Stimulated activated CD8-positive, alpha-beta memory T cell treated with anti-CD3 and anti-CD28 coated beads, Interleukin-15, amount 100 ng/mL, for 24 hours (primary cell): ENCODE measurements at places on chromosomes 6 and 20.

DNA sequence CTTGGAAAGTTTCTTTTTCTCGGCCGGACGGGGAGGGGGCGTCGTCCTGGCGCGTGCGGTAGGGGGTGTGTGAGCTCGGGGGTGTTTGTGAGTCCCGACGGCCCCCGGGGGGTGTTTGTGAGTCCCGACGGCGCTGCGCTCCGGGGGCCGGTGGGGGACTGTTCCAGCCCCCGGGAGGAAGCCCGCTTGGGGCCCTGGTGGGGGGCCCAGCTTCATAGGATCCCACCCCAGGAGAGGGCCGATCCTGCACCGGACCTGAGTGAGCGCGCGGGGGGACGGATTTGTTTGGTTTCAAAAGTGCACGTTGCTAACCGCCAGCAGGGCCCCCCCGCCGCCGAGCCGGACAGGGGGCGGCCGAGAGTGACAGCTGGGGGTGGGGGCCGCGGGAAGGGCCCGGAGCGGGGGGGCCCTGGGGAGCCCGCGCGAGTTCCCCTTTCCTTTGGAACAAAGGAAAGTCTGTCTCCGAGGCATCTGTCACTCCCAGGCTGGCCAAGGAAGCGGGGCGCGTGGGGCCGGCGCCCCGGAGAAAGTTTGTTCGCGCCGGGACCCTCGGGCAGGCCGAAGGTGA lies 485 bp downstream of the TGIF2 start:
- peak; percentile 13 for DNase-seq

DNA sequence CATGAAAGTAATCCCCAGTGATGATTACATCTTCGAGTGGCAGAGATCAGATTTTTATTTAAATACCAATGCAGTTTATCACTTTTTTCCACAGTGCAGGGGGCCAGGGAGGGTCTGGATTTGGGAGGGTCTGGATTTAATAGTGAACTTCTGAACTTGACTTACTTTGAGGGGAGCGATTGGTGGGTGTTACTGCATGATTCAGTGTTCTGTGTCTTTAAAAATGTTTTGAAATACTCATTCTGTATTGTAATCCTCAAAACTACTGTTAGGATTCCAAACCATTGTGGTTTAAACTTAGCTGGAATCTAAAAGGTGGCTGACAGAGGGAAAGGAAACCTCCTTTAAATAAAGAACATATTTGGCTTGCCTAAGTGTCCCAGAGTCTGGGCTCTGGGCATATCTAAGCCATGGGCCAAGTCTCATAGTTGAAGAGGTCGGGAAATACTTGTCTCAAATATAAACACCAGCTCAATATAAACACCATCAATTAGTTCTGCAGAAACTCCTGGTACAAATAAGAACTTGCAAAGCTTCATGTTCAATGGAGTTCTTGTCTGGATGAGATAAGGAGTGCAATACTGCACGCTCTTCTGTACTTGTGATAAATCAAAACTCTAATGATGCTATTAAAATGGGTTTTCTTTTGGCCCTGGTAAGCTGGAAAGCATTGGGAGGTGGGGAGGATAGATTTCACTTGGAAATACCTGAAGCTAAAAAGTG lies 14.4 kb downstream of the JARID2 start:
- DNase-seq, result no peak

DNA sequence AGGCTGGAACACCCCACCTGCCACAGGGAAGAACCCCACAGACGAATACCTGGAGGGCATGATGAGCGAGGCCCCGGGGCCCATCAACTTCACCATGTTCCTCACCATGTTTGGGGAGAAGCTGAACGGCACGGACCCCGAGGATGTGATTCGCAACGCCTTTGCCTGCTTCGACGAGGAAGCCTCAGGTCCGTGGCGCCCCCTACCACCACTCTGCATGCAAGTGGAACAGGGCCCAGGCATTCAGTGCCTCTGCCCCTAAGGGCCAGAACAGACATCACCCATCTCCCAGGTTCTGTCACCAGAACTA lies 6.6 kb downstream of the MYL9 start:
- no peak for DNase-seq

DNA sequence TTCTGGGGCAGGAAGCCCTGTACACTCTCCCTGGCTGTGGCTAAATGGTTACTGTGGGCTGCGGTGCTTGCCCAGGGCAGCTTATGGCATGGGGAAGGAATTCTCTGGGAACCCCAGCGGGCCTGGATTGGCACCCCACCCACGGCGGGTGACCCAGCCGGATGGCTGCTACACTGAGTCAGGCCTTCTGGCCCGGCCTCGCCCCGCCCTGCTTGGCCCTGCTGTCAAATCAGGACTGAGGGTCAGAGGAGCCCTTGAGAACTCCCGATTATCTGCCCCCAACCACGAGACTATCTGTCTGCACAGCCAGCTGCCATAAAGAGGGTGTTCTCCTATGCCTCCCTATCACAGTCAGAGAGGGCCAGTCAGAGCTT lies 7.3 kb upstream of the ITPR3 start:
- DNase-seq, result no peak

- DNase-seq, result no peak
Observed at GRCh38 chr6:4377603-4378002, 242.2 kb upstream of the ECI2 start.

GRCh38 chr6:3911614-3912336 lies 62.6 kb downstream of the FAM50B start:
- DNase-seq, result no peak

DNA sequence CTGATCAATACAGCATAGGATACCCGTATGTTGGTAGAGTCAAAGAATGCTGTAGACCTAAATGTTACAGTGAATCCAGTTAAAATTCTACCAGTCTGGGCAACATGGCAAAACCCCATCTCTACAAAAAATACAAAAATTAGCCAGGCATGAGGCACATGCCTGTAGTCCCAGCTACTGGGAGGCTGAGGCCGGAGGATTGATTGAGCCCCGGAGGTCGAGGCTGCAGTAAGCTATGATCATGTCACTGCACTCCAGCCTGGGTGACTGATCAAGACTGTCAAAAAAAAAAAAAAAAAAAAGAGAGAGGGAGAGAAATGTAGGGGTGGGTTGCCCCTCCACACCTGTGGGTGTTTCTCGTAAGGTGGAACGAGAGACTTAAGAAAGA lies 167.5 kb downstream of the SLC16A10 start:
- DNase-seq, result no peak

GRCh38 chr20:41540918-41541317 lies 77.3 kb downstream of the CHD6 start:
- DNase-seq, result no peak

- no peak for DNase-seq
Observed at GRCh38 chr20:43386878-43387277, 70.8 kb upstream of the SRSF6 start.

DNA sequence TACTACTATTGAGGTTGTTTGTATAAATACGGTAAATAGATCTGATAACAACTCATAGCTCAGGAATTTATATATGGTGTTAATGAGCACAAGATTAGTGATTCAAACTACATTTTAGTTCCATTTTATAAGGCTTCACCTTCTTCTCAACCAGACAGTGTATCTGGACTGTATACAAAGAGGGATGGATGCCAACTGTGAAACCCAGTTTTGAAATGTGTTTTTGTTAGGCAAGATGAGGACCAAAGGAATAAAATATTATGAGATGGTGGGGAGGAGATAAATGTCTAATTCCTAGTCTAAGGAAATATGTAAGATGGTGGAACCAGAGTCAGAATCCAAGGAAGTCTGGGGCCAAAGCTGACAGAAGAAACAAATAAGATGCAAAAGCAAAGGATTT lies 329.0 kb downstream of the GRIK2 start:
- no peak for DNase-seq

DNA sequence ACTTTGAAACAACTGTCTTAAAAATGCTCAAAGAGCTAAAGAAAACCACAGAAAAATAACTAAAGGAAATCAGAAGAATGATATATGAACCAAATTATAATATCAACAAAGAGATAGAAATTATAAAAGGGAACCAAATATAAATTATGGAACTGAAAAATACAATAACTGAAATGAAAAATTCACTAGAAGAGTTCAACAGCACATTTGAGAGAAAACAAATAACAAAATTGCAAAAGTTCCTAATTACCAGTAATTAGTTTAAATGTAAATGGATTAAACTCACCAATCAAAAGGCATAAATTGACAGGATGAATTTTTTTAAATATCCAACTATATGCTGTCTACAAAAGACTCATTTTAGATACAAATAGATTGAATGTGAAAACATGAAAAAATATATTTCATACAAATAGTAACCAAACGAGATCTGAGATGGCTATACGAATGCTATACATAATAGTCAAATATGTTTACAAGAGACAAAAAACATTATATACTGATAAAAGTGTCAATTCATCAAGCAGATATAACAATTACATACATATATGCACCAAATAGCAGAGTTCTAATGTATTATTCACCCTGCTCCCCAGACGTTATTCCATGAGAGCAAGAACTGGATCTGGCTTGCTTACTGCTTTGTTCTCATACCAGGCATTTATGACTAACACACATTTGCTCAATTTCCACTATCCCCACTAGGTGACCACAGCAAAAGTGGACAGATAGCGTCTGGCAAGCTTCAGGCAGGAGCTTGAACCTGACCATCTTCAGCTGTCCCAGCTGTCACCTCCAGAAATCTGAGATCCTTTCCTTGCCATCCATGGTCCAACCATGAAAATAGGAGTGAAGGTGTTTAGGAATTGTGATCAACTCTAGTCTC lies 72.4 kb upstream of the SIRPA start:
- DNase-seq, result no peak

- no peak for DNase-seq
Observed at GRCh38 chr6:87115402-87116135, 20.7 kb upstream of the CGA start.

DNA sequence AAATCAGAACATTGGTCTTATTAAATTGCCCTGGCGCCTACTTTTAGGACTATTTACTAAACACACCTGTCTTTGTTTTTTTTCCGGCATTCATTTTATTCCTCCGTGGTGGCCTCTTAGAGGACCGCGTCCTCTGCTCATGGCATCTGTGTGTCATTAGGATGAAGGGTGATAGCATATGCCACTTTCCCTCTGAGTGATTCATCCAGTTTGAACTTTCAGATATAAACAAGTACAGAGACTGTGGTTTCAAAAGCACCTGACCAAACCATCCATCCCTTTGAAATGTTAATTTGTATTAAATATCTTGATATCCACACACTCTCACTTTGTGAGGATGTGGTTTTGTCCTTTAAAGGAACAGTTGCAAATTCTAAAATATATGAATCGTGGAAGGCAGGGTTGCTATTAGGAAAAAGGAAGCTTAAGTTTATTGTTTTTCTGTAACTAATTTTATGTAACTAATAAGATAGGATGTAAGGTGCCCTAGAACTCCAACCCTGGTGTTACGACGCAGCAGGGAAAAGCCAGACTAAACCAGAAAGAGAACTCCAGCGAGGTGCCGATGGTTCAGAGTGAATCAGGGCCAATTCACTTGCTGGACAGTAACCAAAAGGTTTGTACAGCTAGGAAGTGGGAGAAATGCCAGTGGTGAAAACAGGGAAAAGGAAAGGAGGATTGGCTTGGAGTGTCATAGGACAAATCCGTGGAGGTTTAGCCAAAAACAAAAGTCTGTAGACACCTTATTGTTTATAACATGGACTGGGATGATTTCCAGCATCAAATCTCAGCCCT lies 98.7 kb downstream of the SHLD1 start:
- DNase-seq, result no peak

- DNase-seq, result no peak
Observed at GRCh38 chr6:107080036-107080435, 35.3 kb downstream of the BEND3 start.

DNA sequence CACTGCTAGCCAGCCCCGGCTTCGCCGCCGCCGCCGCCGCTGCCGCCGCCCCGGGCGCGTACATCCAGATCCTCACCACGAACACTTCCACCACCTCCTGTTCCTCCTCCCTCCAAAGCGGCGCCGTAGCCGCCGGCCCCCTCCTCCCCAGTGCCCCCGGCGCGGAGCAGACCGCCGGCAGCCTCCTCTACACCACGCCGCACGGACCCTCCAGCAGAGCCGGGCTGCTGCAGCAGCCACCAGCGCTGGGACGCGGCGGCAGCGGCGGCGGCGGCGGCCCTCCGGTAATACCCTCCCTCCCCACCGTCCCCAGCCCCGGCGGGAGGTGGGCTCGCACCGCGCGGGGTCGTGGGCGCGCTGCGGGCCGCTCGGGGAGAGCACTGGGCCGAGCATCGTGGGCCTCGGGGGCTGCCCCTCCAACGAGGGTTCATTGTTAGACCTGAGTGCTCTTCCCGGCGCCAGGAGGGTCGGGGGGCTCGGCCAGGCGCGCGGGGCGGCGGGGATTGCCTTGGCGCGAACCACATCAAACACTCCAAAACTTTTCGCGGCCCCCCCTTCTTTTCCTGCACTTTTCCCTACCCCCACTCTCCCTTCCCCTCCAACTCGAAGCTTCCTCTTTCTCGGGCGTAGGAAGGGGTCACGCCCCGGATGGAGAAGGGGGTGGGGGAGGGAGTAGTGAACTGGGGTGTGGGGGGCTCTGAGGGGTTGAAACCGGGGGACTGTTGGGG lies 827 bp downstream of the E2F3 start:
- DNase-seq, result peak; percentile 19

DNA sequence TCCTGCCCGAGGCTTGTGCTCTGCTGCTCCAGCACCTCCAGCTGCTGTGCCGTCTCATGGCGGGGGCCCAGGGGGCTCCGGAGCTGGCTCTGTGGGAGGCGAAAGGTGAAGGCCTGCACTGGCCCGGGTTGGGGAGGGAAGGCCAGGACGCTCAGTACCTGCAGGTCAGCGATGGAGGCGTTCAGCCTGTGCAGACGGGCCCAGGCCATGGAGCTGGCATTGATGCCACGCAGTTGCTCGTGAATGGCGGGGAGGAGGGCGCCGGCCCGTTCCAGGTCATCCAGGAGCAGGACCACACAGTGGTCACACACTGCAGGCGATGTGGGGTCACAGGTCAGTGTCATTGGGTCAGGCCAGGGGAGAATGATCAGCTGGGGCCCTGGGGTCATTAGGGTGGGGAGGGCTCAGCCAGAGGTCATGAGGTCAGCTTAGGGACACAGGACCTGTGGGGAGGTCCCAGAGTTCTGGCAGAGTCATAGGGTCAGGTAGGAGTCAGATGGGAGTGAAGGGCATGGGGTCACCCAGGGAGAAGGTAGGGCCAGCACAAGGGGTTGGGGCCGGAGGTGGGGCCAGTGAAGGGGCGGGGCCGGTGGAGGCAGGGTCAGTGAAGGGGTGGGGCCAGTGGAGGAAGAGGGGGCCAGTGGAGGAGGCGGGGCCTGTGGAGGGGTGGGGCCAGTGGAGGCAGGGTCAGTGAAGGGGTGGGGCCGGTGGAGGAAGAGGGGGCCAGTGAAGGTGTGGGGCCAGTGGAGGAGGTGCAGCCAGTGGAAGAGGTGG lies 18.0 kb downstream of the ADRM1 start:
- DNase-seq, result no peak

- no peak for DNase-seq
Observed at GRCh38 chr6:158849899-158850806, 31.0 kb upstream of the EZR start.

- no peak for DNase-seq
Observed at GRCh38 chr20:20373091-20373571, 5.2 kb downstream of the INSM1 start.

DNA sequence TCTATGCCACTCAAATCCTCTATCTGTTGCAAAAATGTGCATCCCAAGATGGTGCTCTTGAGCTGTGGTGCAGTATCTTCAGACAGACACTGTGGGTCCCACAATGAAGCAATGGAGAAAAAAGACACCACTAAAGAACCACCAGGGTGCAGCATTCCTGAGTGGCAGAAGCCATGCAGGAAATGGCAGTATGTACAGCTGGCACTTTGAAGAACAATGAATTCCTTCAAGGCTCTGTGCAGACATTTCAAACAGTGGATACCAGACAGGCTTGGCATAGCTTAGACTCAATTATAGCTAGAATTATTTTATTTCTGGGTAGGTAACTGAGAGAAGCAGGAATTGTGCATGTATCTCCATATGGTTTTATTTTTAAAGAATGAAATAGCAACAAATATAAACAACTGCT lies 24.0 kb upstream of the HDAC2 start:
- DNase-seq, result no peak

GRCh38 chr6:104705095-104705707 lies 154.5 kb downstream of the HACE1 start:
- no peak for DNase-seq
